Fibroblast of skin of right biceps (primary cell): ENCODE measurements at places on chromosomes 5 and 9.

GRCh38 chr5:65076251-65076869 is 307.6 kb downstream of the CWC27 start:
- peak; percentile 86 for DNase-seq

DNA sequence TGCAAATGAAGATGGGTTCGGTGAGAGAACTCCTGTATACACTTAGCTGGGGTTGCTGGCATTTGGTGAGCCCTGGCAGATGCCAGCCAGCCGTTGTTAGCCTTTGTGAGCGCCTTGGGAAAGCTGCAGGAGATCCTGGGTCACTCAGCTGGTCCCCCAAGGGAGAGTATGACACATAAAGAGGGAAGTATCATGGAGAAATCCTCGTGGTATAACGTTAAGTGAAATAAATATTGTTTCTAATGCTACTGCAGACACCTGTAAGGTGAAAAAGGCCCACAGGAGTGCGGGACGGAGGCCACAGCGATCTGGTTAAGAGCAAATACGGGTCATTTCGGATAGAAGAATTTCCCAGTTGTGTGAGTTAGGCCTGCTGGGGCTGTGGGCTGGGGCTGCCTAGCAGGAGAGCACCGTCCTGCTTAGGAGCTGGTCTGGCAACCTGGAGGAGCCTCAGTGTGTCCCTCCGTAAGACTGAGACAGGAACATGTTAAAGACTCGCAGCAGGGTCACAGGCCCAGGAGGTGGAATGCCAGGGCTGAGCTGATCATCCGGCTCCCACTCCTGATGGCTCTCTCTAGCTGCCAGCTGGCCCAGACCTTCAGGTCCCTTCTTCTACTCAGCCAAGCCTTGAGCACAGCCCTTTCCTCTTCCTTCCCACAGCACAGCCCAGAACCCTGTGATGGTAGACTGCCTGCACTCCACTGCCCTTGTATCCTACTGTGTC is 4.9 kb downstream of the NKX2-5 start:
- no peak for DNase-seq

GRCh38 chr9:122354536-122355199 is 16.2 kb upstream of the PTGS1 start:
- no peak for DNase-seq

GRCh38 chr5:14247054-14247386 is 103.9 kb downstream of the TRIO start:
- no peak for DNase-seq

GRCh38 chr9:75265525-75265972 is 177.2 kb downstream of the OSTF1 start:
- DNase-seq: peak; percentile 38

GRCh38 chr5:87872986-87873385 is 395.7 kb downstream of the TMEM161B start:
- no peak for DNase-seq

- peak; percentile 38 for DNase-seq
Observed at GRCh38 chr9:19156805-19157204, 29.5 kb upstream of the PLIN2 start.

DNA sequence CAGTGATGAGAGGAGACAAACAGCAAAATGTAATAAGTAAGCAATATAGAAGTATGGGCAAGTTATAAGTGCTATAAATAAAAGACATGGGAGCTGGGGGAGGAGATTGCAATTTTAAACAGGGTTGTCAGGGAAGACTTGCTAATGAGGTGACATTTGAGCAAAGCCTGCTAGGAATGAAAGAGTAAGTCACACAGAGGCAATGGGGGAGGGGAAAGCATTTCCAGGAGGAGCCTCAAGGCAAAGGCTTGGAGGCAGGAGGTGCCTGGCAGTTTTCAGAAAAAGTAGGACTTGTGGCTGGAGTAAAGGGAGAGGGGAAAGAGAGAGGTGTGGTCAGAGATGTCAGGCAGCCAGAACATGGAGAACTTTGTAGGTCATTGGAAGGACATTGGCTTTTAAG is 124.4 kb upstream of the NMUR2 start:
- peak; percentile 35 for DNase-seq

- DNase-seq: no peak
Observed at GRCh38 chr5:160352308-160352707, 18.1 kb downstream of the C1QTNF2 start.

DNA sequence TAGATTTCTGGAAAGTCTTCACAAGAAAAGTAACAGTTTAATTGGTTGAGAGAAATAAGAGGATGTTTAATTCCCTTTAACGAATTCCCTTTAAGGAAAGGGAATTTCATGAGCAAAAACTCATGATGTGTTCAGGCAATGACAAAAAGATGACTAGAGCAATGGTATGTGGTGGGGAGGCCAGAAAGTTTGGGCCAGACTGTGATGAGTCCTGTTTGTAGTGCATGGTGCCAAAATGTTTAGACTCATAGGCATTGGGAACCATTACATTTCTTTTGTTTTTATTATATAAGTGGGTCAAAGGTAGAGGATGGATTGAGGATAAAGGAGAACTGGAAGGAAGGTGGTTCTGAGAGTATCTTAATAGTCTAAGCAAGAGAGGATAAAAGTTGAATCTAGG is 10.9 kb downstream of the CNTRL start:
- DNase-seq: peak; percentile 40

GRCh38 chr5:15013654-15014463 is 142.3 kb upstream of the ANKH start:
- peak; percentile 74 for DNase-seq

- DNase-seq: no peak
Observed at GRCh38 chr5:30368064-30368463, 825.4 kb upstream of the CDH6 start.
